ENCODE measurements at places on chromosomes 13 and 19.

DNA sequence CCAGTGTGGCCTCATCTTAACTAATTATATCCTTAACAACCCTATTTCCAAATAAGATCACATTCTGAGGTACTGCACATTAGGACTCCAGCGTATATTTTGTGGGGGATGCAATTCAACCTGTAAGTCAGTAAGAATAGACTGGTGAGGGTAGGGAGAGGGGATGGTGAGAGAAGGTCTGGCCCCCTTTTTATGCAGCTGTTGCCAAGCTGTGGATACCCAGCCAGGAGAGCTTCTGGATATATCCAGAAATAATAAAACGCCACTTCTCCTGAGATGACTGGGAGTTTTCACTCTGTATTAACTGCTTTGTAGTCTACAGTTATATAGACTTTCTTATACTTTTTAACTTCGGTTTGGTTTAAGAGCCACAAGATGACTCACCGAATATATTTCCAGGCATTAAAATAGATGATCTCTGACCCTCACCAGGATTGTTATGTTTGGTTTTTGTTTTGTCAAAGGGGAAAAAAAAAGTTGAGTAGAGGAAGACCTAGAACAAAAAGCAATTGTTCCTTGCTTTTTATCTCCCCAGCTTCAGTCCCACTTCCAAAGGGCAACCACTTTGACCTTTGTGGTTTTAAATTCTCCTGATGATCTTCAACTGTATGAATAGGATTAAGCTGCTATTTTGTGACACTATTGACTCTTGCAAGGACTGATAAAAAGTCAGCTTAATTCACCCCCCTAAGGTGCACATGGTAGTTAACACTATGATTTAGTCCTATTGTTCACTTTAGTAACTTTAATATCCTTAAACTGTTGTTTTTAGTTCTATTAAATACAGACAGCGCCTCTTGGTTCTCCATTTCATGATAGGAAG is 3.1 kb upstream of the NEK3 start:
- DNase-seq = no peak

DNA sequence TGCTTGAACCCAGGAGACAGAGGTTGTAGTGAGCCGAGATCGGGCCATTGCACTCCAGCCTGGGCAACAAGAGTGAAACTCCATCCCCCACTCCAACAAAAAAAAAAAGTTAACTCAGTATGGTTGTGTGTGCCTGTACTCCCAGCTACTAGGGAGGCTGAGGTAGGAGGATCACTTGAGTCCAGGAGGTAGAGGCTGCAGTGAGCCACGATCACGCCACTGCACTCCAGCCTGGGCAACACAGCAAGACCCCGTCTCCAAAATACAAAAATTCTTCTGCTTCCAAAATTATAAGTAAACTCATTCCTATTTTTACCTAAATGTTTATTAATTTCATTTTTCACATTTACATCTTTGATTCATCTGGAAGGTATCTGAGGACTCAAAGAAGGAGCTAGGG is 14.4 kb downstream of the PNMA8A start:
- no peak for DNase-seq

DNA sequence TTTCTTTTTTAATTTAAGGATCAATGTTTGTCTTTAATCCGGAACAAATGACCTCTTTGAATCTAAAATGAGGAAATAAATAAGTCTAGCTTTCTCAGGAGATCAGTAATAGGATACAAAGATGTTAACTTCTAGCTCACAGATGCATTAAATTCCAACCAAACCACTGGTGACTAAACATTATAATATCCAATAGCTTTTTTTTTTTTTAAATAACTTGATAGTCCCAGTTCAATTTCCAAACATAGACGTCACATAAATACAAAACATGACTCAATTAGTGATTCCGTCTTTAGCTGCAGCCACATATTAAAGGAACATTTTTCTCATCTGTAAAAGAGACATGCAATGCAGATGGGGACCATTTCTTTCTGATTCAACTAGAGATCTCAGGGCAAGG is 390.5 kb upstream of the PCDH9 start:
- no peak for DNase-seq

GRCh38 chr13:49560270-49561061 is 24.9 kb downstream of the RCBTB1 start:
- DNase-seq = no peak
